ENCODE measurements at places on chromosomes 4 and X.

DNA sequence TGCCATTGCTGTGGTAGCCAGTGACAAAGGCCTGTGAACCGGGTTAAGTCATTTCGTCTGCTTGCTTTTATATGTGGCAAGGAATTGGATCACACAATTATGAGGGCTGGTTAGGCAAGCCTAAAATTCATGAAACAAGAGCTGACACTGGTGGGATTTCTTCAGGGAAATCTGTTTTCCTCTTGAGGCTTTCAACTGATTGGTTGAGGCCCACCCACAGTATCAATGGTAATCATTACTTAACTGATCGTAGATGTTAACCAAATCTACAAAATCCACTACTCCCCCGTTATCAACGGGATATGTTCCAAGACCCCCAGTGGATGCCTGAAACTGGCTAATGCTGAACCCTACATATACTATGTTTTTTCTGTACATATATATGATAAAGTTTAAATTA, 13.0 kb downstream of the RBMX2 start:
- DNase-seq: no peak

DNA sequence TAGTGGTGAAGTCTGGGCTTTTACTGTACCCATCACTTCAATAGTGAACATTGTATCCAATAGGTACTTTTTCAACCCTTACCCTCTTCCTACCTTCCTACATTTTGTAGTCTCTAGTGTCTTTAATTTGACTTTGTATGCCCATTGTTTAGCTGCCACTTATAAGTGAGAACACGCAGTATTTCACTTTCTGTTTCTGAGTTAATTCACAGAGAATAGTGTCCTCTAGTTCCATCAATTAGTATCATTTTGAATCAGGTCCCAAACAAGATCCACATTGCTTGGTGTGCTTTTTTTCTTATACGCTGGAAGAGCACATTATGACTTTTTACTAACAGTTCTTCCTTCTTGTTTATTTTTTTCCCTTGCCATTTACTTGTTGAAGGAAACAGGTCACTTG, 176.0 kb upstream of the WDFY3 start:
- no peak for DNase-seq

DNA sequence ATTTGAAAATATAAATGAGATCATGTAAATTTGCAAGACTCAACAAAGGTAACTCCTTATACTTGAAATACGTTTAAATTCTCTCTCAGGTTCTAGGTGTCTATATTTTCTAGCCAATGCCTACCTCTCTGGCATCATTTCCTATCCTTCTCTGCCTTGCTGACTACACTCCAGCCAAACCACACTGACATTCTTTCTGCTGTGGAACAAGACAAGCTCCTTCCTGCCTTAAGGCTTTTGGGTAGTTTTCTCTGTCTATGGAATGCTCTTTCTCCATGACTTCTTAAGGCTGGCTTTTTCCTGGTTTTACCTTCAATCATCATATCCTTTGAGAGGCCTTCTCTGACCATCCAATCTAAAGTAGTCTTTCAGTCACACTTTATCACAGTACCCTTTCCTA, 201.0 kb downstream of the SPRY1 start:
- no peak for DNase-seq

- no peak for DNase-seq
These were observed 99.7 kb downstream of the FIP1L1 start for GRCh38 chr4:53477038-53477565.
